Stimulated activated CD8-positive, alpha-beta memory T cell treated with anti-CD3 and anti-CD28 coated beads, Interleukin-7, amount 100 ng/mL, for 1 hour (primary cell): ENCODE measurements at places on chromosomes 11 and 22.

DNA sequence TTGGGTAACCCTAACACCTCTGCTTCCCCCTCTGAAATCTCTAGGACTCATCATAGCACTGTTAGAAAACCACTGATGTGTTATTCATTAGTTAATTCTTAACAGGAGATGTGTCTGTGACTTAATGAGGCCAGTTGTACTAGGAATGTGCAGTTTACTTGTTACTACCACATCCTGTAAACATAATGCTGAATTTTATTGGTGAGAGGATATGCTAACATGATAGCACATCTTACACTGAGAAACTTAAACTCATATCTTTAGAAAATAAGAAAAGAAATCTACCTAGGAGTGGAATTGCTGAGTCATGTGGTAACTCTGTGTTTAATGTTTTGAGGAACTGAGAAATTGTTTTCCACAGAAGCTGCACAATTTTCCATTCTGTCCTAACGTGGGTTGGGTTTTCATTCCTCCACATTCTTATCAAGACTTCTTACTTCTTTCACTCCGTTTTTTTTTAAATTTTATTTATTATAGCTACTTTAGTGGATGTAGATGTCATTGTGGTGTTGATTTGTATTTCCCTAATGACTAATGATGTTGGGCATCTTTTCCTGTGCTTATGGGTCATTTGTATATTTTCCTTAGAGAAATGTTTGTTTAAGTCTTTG is 33.7 kb downstream of the RNF121 start:
- DNase-seq = no peak

DNA sequence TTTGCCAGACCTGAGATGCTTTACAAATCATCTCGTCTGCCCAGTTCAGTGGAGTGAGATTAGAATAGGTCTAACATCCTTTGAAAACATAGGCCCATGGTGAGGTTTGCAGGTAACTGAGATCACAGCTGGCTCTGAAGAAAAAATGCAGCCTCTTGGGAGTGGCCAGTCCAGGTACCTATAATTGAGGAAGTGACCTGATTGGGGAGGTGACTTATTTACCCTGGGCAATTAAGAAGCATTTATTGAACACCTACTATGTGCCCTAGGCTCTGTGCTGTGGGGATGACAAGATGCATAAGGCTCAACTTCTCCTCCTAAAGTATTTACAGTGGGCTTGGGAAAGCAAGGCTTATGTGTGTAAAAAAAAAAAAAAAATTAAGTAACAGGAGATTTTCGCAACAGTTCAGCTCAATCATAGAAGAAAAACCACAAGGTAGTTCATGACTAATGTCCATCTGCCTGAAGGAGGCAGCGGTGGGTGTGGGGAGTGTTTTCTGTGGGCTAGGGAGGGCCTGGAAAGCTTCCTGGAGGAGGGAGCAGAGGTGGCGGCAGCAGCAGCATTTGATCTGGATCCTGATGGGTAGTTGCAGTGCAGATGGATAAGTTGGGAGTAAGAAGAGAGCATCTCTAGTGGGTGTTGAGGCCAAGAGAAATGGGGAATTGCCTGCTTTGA is 16.1 kb downstream of the MICAL2 start:
- no peak for DNase-seq

- DNase-seq = no peak
These were observed 58.5 kb downstream of the CSNK2A3 start for GRCh38 chr11:11294551-11294855.

GRCh38 chr11:44839458-44840084 is 111.1 kb downstream of the TP53I11 start:
- DNase-seq = no peak

GRCh38 chr11:62794201-62794775 is 2.5 kb upstream of the TMEM223 start:
- DNase-seq = no peak

- DNase-seq = no peak
These were observed 22.9 kb downstream of the MAML2 start for GRCh38 chr11:96319898-96320656.

GRCh38 chr22:27212617-27213177 is 555.3 kb downstream of the MIAT start:
- no peak for DNase-seq

- no peak for DNase-seq
These were observed 55.7 kb downstream of the BCR start for GRCh38 chr22:23236026-23236425.

DNA sequence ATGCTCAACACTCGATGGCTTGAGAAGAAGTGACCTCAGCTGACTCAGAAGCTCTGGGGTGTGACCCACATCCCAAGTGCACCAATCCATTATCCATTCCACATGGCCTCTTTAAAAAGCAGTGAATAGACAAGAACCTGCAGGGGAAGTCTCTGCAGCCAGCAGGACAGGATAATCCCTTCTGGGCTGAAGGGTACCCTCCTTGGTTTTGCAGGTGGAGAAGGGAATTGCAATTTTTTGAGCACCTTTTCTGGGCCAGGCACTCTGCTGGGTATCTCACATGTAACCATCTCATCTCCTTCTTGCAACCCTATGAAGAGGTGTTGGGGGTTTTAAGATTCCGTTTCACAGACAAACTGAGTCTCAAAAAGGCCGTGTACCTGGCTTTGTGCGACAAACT is 76.6 kb downstream of the MYO18B start:
- no peak for DNase-seq

GRCh38 chr22:46537946-46538813 is 760 bp upstream of the CELSR1 start:
- DNase-seq = no peak

DNA sequence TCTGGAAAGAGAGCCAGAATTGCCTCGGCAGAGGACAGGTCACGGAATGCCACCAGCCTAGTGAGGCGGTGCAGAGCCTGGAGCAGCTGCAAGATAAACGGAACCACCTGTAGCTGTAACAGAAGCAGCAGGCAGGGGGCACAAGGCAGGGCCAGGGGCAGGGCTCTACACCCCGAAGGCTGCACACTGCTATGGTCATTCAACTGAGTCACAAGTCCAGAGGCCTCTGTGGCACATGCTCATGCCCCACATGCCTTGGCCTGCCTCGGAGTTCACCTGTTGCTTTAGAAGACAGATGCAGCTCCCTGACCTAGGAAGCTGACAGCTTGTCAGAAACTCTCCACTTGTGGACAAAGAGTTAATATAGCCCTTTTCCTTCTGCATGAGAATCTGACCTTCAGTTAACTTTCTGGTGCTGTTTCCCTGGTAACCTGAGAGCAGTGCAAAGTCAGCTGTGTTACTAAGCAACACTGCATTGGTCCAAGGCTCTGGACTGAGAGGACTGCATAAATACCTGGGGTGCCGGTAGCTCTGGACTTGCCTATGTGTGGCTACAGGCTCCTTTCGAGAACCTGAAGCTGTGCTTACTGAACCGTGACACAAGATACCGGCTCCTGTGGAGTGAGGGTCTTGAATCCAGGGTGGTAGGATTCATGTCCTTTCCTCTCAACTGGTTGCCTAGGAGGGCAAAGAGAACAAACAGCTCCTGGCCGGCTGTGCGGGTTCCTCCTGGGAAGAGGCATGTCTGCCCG is 10.5 kb downstream of the COMMD9 start:
- no peak for DNase-seq

GRCh38 chr11:134142536-134142935 is 73.7 kb downstream of the JAM3 start:
- no peak for DNase-seq

DNA sequence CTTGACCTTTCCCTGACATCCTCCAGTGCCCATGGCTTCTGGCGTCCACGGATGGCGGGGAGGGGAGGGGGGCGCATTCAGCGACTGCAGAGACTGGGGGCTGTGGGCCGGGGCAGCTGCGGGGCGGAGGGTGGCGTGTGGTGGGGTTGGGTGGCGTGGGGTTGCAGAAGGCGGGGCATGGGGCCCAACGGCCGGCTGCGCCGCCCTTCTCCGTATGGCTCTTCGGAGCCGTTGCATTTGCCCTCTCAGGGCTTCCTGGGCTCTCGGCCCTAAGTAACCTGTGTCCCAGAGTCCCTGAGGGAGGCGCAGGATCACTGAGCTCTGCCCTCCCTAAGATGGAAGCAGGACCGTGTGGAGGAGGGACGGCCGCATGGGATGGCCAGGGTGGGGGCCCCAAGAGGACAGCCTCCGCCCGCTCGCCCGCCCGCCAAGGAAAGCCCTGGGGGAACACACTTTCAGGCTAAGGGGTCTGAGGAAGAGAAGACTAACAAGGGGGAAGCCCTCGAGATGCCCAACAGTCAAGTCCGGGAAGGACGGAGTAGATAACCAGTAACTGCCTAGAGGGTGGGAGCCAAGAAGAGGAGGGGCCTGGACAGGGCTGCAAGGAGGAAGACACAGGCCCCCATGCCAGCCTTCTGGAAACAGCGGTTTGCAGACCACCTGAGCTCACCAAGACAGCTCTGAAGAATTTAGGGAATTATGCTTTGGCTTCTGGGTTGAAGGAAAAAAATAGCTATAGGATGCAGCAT is 9.2 kb upstream of the AIFM3 start:
- no peak for DNase-seq

DNA sequence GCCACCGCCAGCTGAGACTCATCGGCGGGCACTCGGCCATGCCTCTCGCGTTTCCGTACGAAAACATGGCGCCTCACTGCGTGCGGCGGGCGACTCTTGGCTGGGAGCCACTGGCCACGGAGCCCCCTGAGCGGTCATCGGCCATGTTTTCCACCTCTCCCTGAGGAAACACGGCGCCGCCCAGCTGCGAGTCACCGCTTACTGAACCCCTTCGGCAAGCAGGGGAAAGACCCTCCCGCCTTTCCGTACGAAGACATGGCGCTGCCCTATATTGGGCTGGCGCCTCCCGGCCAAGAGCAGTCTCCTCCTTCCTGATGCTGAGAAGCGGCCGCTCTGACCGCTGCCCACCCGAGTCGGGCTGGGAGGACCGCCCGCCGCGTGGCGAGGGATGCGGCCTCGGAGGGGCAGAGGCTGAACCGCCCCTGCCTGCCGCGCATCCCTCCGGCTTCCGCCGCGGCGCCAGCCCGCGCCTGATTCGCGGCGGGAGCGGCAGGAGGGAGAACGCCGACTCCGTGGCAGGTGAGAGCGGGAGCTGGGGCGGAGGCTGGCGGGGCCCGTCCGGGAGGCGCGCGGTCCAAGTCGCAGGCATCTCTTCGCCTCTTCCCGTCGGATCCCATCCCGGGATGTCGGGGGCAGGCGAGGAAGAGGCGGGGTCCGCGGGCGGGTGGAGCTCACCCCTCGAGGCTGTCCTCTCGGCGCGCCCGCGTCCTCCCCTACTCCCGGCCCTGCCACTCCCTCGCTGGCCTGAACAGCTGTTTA is at the start of gene TCP11L1:
Gene TCP11L1 (plus strand): TSS at position 299 of the 759 bp plus-strand sequence. CDS start 4,202 bp downstream, outside the sequence.
- peak; percentile 64 for DNase-seq

- no peak for DNase-seq
These were observed 13.5 kb upstream of the MYEOV start for GRCh38 chr11:69280451-69280850.

DNA sequence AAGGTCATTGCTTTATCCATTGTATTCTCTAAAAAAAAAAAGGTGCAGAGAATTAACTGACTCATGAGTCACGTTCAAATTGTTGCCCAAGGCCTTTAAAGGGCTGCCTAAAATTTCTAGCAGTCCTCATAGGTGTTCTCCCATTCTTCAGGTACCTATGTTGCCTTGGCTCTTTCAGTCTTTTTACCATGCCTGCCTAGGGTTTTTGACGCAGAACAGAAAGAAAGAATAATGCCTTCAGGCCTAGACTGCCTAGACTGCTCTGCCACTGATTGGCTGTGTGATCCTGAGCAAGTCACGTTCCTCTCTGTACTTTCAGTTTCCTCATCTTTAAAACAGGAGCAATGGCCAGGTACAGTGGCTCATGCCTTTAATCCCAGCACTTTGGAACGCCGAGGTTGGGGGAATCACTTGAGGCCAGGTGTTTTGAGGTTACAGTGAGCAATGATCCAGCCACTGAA is 21.5 kb downstream of the CTSC start:
- no peak for DNase-seq

DNA sequence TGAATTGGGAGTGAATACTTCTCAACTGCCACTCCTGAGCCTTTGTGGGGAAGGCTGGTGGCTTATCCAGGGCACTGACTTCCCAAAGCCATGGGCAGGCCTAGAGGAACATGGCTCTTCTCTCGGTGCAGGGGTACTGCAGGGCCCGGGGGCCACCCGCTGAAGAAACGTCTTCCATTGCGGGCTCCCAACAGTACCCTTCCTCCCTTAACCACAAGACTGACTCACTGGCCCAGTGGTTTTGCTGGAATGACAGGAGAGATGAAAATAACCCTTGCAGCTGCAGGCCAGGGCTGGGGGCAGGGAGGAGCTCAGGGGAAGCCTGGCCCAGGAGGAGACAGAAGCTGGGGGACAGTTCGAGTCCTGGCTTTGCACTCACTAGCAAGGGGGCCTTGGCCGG is 13.5 kb downstream of the TXN2 start:
- DNase-seq = no peak

GRCh38 chr22:18057568-18058209 is 20.1 kb upstream of the PEX26 start:
- DNase-seq = no peak

GRCh38 chr11:35227576-35228327 is 88.8 kb downstream of the CD44 start:
- DNase-seq = no peak

DNA sequence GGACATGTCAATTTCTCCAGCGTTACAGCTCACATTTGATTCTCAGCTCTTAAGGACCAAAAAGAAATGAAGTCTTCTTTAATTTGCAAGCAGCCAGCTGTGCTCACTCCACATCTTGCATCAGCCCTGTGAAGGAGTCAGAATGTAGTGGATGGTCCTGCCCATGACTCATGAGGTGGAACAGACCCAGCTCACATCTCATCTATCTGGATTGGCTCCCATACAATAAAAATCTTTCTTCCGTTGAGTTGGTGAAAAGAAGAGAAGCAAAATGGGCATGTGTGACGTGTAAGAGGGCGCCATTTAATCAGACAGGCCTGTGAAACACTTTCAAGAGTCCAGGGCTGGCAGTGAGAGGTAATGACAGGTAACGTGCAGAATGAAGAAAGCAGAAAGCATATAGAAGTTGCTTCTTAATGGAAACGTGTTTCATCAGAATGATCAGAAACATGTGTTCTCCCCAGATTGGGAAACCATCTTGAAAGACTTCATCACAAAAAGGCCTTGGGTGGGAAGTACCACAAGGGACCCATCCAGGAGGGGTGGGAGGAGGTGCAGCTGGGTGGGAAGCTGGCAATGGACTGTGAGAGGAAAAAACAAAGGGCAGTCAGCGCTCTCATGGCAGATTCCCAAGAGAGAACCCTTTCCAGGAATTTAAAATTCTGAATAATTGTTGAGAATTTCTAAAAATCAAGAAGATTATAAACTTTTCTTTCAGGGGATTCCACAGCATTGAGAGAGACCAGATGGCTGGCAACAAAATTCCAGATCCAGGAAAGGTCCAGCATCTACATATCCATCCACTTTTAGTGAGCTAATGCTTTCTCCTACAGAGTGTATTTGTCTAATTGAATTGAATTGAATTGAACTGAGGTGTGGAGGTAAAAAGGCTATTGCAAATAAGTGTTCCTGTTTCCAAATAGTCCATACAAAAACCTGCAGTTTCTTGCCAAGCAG is 57.0 kb downstream of the ETS1 start:
- DNase-seq = no peak
